ENCODE measurements at places on chromosomes 13 and 19.

DNA sequence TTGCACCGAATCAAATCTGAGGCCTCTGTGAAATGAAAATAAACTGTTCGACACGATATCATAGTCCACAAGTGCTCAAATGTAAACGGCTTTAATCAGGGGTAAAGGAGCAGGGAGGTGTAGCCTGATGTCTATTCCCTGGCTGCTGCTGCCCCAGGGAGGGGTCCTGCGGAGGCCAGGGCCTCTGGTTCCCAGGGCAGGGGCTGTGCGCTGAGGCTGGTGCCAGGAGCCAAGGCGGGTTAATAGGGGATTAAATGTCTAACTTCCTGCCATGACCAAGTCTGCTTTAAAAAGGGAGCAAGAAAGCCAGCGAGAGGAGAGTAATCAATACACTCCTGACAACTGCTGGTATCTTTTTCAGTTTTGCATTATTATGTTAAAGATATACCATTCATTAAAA is 59.4 kb downstream of the ZNF536 start:
- no peak for DNase-seq

DNA sequence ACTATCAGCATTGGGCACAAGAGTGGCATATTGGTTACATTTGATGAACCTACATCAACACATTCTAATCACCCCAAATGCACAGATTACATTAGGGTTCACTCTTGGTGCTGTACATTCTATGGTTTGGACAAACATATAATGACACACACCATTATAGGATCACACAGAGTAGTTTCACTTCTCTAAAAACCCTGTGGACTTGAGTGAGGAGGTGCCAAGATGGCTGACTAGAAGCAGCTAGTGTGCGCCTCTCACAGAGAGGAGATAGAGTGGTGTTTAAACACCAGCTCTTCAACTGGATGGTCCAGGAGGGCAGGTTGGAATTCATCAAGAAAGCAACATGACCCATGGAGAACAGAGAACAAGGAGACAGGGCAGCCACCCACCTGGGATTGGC is 265.6 kb downstream of the TDRD3 start:
- no peak for DNase-seq

DNA sequence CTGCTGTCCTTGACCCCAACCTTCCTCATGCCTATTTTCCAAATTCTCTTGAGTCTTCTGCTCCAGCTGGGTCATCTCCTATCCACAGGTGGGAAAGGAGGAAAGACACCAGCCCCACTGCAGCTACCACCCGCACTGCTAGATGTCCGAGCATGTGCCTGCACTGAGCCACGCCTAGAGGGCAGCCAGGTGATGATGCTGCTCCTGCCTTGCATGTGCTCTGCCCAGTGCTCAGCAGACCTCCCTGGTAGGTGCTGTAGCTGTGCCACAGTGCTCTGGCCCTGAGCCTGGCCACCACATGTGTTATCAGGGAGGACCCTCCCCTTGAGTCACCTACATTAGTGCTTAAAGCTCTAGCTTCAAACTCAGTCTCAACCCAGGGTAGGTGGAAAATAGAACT is 6.9 kb upstream of the CYSLTR2 start:
- no peak for DNase-seq

DNA sequence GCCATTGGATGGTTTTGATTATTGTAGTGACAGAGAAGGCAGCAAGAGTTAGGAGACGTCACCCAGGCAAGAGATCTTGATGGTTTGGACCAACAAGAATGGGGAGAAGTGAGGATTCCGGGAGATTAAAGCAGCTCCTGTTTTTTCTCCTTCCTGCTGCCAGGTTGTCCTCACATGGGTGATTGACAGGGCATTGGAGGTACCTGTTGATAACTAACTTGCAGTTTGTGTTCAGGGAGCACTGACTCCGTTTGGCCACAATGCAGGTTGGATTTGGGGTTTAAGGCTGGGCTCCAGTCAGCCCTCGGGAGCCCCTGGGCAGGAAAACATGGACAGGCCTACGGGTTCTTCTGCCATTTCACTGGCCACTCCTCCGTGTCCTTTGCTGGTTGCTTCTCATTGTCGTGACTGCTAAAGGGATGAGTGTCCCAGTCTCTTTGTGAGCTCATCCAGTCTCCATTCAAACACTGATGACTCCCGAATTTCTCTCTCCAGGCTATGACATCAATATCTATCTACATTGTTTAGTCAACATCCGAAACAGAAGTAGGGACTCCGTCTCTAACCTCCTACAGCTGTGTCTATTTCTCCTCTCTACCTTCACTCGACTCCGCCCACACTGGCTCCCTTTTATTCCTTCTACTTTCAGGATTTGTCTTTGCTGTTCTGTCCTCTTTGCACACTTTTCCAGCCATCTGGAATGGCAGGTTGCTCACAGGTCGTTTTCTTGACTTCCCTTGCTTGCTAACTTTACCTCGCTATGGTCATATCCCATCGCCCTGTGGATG is 1.3 kb upstream of the PTOV1 start:
- no peak for DNase-seq

- no peak for DNase-seq
Observed at GRCh38 chr13:99370481-99371275, 63.5 kb upstream of the GPR183 start.

DNA sequence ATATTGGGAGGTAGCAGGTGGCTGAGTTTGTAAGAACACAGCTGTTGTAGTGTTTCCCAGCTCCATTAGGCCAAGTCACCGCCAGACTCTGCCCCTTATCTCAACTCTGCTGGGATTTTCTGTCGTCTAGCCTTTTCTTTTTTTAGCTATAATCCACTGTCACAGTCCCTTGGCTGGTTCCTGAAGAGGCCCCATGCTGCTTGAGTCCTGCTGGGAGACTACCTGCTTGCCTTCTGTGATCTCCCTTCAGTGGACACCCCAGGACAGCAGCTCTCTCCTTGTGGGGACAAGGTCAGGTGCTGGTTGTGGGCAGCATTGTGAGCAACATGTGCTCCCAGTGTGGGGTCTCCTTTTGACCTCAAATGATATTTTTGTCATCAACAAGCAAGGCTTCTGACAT is 195.0 kb upstream of the ATXN8OS start:
- DNase-seq = no peak

- no peak for DNase-seq
Observed at GRCh38 chr19:8020681-8021080, 15.2 kb upstream of the ELAVL1 start.

DNA sequence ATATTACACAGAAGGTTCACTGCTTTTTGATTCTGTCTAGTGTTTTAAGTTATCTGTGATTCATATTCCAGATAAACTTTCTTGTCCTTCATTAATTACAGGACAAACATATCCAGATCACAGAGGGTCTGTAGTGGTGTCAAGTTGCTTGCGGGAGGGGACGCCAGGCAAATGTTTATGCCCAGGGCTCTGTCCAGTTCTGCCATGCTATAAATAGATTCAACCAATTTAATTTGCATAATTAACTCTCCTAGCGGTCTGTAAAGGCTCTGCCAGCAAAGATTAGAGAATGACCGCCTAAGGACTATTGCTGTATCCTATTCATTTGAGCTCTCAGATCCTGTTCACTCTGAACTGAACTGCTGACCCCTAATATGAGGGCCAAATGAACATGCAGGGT is 59.7 kb upstream of the TRPC4 start:
- no peak for DNase-seq

- DNase-seq = no peak
Observed at GRCh38 chr13:30851697-30852096, 54.4 kb upstream of the MEDAG start.

GRCh38 chr13:27133889-27134288 is 37.7 kb downstream of the USP12 start:
- no peak for DNase-seq

GRCh38 chr19:43667126-43667875 is 2.7 kb downstream of the PLAUR start:
- no peak for DNase-seq

DNA sequence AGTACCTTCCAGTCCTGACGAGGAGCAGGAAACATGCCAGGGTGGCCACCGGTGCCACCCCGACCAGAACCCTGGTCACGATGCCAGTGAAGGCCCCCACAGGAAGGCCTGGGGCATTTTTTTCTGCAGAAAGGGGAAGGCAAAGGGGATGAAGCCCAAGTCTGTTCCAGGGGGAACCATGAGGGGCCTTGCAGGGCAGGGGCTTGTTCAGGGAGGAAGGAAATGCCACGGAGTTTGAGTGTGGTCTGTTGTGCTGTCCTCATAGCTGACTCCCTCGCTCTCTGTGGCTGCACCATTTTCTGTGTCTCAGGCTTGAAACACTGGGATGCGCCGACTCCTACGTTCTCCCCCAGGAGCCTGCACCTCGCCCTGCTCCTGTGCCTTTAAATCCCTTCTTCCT is 27.5 kb upstream of the CEACAM1 start:
- no peak for DNase-seq

DNA sequence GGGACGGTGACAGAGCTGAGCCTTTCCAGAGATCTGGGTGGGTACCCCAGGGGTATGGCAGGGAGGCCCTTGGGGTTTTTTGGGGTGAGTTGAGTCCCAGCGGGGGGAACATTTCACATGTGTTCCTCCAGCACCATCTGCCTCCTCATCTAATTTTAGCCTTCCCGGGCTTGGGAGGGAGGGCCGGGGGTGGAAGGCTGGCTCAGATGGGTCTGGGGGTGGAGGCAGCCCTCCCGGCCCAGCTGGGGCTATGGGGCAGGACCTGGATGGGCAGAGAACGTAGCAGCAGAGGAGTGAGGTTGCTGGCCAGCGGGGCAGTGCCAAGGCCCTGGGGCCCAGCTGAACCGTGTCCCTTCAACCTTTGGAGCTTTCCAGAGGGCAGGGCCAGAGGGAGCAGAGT is 23.5 kb downstream of the ADGRL1 start:
- DNase-seq = no peak

GRCh38 chr19:18915639-18916038 is 3.5 kb downstream of the COPE start:
- DNase-seq = peak; percentile 56

- peak; percentile 87 for DNase-seq
Observed at GRCh38 chr19:53254411-53255341, at the start of gene ZNF677. ZNF677 (minus strand) TSS chr19:53254873; CDS start chr19:53251550, 3,323 bp downstream.

GRCh38 chr13:48532256-48532505 is 699 bp downstream of the RCBTB2 start:
- DNase-seq = no peak

DNA sequence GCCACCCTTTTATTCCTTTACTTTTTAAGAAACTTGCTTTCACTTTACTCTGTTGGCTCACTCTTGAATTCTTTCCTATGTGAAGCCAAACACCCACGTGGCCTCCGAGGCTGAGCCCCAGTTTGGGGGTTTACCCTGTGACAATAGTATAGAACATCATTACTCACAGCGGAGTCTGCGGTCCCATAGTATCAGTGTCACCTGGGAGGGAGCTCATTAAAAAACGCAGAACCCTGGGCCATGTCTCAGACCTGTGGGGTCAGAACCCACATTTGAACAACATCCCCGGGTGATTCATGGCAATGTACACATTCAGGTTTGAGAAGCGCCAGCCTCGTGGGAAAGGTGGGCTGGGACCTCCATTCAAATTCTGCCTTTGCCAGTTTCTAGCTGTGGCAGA is 36.0 kb upstream of the UBL3 start:
- no peak for DNase-seq

DNA sequence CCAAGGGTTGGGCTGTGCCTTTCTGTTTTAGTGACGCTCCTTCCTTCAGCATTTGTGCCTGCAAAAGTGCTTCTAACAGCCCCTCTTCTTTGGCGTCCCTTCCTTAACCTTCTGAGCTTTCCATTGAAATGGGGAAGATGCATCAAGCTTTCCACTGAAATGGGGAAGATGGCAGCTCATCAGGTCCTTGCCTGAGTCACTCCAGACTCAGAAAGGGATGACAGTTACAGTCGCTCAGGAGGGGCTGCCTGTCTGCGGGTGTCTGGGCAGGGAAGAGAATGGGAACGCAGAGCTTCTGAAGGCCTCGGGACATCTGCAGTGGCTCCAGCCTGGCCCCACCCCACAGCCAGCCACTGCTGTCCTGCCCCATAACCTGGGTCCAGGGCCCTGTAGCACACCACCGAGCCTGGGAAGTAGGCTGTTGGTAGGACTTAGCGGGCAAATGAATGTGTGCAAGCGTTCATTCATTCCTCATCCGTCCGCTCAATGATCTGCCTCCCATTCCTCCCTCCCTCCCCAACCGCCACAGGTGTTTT is 9.8 kb downstream of the AP1M1 start:
- peak; percentile 39 for DNase-seq

DNA sequence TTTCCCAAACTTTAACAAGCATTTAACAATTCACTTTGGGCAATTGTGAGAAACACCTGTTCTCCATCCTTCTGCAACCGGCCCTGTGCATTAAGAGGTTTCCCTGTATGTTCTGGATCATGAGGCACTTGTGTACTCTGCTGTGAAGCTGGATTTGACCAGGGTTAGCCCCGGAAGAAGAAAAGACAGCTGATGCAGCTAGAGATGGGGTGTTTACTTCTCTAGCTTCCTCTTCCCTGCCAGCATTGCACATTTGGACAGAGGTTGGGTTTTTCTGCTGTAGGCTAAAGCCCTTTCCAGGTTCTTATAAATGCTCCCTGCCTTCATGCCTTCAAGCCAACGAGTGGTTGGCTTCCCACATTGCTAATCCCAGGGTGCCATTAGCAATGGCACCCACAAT is 20.9 kb downstream of the MBD3L2B start:
- DNase-seq = peak; percentile 35

DNA sequence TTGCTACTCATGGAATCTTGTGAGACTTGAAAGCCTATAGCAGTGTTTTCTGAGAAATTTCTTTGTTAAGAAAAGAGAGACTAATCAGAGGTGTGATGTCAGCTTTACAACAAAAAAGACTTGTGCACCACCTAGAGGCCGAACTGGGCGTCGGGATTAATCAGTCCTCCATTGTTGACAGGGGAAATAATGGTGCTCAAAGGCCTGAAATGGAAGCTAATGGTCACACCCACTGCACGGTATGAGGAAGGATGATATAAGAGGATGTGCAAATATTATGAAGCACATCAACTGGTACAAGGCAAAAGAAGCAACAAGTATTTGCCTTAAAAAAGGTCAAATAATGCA is 480.2 kb upstream of the MIR17HG start:
- peak; percentile 90 for DNase-seq

DNA sequence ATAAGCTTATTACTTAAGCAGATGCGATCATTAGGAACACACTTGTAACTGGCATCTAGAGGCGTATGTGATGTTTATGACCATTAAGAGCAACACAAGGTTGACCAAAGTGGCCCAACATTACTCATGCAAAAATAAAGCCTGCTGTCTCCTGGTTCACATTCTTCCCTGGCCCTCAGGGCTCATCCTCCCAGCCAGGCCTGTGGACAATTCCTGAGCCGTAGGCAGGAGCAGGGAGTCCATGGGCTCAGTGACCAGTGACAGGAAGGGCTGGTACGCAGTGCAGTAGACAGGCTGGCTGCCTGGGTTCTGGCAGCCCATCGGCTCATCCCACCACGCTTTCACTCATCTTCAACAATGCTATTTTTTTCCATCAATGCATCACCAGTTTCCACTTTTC is 106.0 kb downstream of the STK24 start:
- DNase-seq = no peak

- no peak for DNase-seq
Observed at GRCh38 chr13:79772811-79773210, 291.9 kb downstream of the NDFIP2 start.
